ENCODE measurements at places on chromosomes 11 and 22.

- DNase-seq, result peak; percentile 37
Observed at GRCh38 chr11:17760102-17761029, 25.8 kb downstream of the KCNC1 start.

- DNase-seq, result no peak
Observed at GRCh38 chr11:121467965-121468364, 15.2 kb upstream of the SORL1-AS1 start.

GRCh38 chr11:27611390-27611789 is 88.9 kb downstream of the BDNF start:
- no peak for DNase-seq

DNA sequence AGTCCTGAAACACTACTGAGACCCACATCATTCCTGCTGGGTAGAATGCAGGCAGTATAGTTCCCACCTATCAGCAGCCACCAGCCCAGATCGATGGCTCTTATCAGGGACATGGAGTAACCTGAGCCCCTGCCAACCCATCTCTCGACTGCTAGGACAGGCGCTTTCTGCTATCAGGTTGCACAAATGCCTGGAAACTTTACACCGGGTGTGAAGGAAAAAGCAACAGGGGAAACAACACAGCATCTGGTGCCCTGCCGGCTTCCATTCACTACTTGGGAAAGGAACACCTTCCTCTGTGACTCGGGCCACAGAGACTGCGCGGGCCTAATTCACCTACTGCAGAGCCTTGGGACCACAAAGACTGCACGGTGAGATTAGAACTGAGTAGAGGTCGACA is 18.5 kb downstream of the RBFOX2 start:
- peak; percentile 34 for DNase-seq

- no peak for DNase-seq
Observed at GRCh38 chr22:37909766-37910165, 3.7 kb downstream of the MICALL1 start.

DNA sequence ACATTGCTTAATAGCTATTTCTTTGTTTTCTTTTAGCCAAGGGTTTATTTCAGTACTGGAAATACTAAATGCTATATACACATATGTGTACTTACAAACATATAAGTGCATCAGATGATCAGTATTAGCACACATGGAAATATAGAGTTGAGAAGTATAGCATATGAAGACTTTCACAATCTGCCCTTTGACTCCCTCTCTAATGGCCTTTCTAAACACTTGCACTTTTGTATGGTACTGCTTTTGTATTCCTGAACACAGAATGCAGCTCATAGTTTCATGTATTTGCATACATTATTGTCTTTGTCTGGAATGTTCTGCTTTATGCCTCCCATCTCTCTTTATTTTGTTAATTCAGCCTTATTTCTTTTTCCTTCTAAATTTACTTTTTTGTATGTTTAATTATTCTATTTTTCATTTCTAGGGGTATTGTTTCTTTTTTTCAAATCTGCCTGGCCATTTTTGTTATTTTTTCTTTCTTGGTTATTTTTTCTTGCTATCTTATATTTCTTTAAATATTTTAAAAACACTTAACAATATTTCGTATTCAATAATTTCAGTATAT is 28.8 kb downstream of the ACER3 start:
- DNase-seq, result no peak

- no peak for DNase-seq
Observed at GRCh38 chr11:127651175-127651887, 650.8 kb upstream of the KIRREL3 start.

DNA sequence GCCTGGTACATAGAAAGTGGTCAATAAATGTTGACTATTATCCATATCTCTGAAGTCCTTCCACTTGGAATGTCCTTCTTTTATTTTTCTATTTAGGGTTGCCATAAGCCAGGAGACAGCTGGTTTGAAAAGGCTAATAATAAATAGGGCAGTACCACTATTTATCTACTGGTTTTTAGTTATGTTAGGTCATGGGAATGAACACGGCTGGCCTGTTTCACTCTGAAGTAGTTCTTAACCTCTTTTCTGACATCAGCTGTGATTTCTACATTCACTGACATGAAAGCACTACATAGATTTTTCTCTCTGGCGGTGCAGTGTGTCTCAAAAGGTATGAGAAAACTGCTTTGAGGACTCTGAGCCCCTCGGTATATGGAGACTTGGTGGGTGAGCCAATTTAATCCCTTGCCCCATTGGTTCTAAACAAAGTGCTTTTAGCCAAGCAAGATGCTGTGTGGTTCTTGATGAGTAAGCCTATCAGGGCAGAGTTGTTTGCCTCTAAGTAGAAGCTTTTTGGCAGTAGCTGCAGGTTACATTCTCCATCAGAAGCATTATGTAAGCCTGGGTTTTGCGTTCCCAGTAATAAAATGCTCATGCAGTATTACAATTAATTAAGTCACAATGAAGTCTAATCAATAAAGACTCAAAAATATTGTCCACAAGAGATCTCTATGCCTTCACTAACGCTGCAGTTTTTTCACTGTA is 48.7 kb upstream of the APOA1 start:
- no peak for DNase-seq

GRCh38 chr11:101129203-101129943 is at the start of gene PGR:
Gene PGR (minus strand): TSS chr11:101129813. CDS start chr11:101129070, 743 bp downstream.
- peak; percentile 74 for DNase-seq

GRCh38 chr11:20031155-20032001 is 128.9 kb downstream of the DBX1 start:
- no peak for DNase-seq

DNA sequence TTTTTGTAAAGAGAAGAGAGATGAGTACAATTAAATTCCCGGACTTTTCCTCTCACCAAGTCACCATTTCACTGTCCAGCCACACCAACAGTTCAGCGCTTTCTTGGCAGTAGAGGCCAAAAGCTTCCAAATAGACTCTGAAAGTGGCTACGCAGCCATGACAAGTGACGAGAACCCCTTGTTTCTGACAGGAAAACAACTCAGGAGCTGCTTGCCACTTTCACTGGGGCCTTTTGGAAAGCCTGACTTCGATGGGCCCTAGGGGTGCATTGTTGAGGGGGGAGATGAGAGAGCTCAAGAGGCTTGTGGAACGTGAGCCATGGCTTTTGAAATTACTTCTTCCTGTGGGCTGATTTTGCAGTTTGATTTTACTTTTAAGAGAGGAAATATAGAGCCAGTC is 422.1 kb upstream of the FAT3 start:
- DNase-seq, result no peak

GRCh38 chr11:18731441-18731840 is 5.5 kb upstream of the IGSF22 start:
- DNase-seq, result no peak

DNA sequence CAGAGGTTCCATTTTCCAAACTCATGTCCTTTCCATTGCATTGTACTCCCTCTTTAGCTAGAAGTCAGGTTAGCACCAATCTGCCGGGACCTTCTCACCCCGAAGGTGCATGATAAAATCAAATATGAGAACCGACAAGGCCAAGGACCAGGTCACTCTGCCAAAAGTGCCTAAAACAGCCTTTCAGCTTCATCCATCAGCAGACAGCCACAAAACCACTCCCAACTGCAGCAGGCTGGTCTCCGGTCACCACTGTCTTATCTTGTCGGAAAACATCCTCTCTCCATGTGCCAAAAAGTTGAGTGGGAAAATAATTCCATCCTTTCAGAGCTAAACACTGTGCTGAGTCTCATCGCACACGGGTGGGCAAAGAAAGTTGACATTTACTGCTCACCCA is 1.4 kb downstream of the PI4KA start:
- no peak for DNase-seq

DNA sequence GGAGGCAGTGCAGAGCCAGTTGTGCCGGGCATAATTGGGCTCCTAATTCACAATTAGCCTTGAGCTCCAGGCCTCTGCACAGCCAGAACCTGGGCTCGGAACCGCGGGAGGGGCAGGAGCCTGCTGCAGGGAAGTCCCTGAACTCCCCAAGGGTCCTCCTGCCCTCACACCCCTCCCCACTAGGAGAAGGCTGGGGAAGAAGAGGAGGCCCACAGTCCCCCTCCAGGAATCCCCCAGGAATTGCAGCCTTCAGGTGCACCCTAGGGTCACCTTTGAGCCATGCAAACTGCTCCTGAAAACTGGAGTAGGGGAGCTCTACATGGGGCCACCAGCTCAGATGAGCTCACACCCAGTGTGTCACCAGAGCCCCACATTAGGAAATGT is 93.8 kb upstream of the LMO1 start:
- no peak for DNase-seq

- no peak for DNase-seq
Observed at GRCh38 chr22:23639661-23640060, 7.5 kb upstream of the DRICH1 start.

- no peak for DNase-seq
Observed at GRCh38 chr11:75858613-75859012, 43.6 kb downstream of the UVRAG start.

DNA sequence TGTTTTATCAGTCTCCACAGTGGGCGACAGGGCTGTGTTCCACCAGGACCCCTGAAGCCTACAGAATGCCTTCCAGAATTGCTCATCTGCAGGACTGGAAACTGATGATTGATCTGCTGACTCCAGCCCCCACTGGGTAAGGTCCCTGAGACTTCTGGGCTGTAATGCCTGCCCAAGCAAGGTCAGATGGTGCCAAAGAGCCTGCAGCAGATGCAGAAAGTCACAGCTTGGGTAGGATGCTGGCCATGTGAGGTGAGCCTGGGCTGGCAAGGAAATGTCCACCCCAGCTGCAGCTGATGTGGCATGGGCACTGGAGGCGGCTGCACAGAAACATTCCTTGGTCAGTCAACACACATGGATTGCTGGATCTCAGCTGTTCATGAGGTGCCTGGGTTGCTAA is 30.9 kb downstream of the LRRC32 start:
- DNase-seq, result no peak

DNA sequence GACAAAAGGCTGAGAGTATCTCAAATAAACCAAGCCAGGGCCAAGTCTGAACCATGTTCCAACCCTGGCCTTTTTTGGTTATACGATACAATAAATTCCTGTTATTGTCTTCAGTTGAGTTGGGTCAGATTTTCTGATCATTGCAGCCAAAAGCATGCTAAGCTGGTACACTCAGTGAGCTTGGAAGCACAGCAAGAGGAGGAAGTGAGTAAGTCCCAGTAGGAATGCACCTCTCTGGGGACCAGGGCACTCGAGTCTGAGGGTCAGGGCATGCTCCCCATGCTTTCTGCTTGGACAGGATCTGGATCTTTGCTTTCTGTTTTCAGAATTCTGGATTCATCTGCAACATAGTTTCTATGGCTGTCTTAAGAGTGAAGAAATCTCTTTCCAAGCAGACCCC is 73.1 kb downstream of the TMPRSS5 start:
- DNase-seq, result no peak

GRCh38 chr22:50738649-50739227 is 734 bp downstream of the ACR start:
- no peak for DNase-seq

DNA sequence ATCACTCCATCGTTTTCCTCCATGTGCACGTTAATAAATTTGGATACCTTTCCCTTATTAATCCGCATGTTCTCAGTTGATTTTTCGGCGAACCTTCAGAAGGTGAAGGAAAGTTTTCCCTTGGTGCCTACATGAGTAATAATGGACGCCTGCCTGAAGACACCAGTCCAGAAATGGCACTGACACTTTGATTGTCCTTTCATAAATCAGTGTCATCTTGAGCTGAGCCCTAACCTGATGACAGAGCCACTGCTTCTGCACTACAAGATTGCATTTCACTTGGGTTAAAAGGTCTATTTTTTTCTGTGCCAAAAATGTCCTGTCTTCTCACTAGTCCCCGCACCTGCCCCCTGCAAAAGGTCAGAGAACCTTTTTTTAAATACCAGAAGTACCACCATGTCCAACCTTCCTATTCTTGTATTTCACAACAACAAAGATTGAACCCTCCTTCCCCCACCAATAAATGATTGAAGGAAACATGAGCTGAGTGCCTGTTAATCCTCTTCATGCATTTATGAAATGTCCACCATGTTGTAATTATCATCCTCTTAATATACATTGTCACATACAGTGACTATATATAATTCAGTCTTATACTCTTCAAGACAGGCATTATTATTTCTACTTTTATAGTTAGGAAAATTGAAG is 219.9 kb upstream of the UBASH3B start:
- no peak for DNase-seq

DNA sequence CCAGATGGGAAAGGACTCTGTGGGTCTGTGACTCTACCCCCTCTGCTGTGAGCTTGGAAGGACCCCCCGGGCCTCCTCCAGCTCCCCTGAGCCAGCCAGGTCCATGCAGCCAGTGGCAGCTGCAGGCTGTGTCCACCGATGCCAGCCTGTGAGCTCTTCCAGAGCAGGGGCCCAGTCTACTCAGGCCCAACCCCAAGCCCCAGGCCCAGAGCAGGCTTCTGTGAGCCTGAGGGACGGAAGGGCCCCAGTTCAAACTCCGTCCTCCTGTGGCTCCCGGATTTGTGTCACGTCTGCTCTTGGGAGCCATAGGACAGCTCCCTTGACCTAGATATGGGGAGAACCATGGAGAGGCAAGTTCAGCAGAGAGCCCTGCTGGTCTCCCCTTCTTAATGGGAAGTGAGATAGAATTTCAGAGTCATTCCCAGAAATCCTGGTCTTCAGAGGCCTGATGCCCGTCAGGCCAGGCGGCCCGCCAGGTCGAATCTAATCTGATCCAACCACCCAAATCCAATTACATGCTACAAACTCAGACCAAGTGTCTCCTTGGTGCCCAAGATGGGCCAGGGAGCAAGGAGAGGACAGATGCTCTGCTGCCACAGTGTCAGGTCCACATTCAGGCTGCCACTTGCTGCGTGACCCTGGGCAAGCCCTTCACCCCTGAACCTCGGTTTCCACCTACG is 75.1 kb downstream of the SCUBE1 start:
- DNase-seq, result no peak

DNA sequence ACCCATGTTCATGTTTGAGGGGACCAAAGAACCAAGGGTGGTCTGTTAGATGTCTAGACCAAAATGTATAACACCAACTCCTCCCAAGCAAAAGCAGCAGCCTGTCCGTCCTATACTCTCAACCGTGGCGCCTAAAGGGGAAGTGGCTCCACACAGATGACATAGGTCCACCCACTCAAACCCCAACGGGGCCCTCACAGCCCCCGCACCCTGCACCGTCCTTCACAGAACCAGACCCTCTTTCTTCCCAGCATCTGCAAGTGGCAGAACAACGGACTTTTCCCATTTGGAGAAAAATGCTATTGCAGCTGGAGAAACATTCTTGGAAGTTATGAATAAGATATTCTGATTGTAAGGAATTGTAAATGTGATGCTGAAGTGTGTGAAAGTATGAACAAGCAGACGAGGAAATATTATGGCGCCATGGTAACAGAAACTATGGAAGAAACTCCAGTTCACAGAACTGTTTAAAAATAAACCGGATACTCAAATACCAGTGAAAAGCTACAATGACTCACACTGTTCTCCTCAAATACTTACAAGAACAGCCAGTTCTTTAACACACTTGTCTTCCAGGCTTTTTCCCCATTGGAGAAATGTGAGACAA is 76.5 kb upstream of the ARFGAP3 start:
- DNase-seq, result no peak

GRCh38 chr11:85464283-85464682 is 162.9 kb downstream of the DLG2 start:
- DNase-seq, result no peak

DNA sequence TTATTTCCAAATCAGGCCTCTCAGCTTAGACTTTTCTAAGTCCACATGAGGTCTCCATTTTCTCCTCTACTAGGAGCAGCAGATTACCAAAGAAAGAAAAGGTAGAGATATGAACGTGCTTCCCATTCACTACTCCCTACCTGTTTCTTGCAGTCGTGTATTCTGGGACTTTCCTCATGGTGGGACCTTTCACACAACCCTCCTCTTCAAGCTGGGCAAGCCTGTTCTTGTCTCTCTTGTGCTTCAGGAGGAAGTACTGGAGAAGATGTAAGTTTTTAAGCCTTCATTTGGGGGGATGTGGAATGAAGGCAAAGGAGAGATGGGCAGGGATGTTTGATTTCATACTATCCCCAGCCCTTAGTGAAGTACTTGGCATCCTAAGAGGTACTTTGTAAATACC is 128.8 kb upstream of the SESN3 start:
- DNase-seq, result no peak

All from left cardiac atrium (tissue), 4 donors.